ENCODE measurements at places on chromosomes 5 and 9.

DNA sequence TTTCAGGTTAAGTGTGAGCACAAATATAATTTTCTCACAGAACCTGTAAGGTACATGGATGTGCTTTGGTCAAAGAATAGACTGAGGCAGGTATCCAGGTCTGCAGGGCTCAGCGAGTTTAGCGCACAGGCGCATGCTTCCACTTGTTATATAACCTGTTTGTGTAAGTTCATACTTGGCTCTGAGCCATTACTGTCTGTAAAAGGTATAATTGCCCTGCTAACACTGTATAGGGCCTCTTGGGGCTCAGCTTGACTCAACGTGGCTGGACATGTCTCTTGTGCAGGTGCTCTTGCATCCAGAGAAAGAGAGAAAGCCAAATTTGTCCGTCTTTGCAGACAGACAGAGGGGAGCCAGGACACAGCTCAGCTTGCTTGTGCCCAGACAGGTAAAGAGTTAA, 759.6 kb downstream of the MTRR start:
- no peak for DNase-seq

DNA sequence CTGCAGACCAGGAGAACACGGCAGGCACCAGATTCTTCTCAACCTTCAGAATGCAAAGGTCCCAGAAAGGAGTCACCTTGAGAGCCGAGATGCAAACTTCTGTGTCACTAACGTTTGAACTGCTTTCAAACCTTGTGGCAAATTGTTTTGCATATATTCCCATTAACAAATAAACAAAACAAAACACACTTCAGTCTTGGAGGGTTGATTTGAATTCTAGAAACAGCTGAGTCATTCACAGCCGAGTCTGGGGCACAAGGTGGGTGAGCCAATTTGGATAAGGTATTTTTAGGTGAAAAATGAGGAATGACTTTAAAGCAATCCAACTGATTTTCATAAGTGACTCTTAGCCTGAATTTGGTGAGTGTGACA, 38.8 kb upstream of the ANKRD33B start:
- no peak for DNase-seq

- DNase-seq: no peak
These were observed 97.3 kb upstream of the DAB2 start for GRCh38 chr5:39521940-39522590.

GRCh38 chr9:125066839-125067619, 76.3 kb downstream of the SCAI start:
- no peak for DNase-seq

- DNase-seq: no peak
These were observed 431.9 kb downstream of the ANXA1 start for GRCh38 chr9:73583576-73583975.

DNA sequence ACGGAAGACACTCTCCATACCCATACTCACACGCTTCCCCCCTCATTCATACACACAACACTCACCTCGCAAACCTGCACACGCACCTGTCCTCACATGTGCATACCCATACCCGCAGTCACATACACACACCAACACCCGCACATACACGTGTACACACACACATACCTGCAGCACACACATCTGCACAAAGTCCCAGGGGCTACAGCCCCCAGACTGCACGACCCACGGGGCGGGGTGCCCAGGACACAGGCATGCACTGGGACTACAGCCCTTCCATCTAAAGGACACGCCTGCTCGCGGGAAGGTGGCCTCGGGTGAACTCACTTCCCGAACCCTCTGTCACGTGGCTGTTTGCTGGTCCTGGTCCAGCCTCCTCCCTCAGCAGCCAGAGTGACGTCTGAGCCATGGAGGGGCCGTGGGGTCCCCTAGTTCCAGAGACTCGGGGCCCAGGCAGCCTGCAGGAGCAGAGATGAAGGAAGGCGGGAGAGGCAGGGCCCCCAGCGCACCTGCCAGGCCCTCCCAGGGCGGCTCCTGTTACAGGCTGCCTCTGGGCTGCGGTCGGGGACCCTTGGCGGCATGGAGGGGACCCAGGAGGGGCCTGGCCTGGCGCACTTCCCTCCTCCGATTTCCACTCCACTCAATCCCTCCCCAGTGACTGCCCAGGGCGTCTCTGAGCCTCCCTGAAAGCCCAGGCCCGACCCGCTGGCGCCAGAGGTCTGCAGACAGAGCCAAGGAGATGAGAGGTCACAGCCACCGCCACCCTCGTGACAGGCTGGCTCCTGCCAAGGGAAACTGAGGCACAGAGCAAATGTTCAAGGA, 8.1 kb downstream of the SLC12A7 start:
- no peak for DNase-seq

DNA sequence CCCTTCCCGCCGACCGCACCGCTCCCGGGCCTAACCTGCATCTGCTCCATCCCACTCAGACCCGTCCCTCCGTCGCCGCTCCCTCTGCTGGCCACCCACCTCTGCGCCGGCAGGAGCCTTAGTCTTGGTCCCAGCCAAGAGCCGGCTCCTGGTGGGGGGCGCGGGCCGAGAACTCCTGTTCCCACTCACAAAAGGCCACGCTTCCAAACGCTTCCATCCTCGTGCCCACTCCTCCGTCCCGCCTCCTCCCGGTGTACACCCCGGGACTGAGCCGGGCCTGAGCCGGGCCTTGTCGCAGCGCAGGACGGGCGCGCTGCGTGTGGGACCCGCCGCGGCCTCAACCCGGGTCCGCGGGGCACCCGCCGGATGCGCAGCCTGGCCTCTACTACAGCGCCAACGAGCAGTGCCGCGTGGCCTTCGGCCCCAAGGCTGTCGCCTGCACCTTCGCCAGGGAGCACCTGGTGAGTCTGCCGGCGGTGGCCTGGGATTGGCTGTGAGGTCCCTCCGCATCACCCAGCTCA, 7.5 kb downstream of the ADAMTS13 start:
- DNase-seq: no peak

DNA sequence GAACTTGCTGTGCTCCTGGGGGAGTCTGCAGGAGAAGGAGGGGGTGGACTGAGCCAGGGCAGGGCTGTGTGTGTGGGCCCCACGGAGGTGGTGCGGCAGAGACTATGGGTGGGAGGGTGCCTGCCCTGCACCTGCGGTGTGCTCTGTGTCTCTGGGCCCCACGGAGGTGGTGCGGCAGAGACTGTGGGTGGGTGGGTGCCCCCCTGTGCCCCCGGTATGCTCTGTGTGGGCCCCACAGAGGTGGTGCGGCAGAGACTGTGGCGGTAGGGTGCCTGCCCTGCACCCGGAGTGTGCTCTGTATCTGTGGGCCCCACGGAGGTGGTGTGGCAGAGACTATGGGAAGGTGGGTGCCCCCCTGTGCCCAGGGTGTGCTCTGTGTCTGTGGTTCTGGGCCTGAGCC, 103.7 kb downstream of the EHMT1 start:
- no peak for DNase-seq

DNA sequence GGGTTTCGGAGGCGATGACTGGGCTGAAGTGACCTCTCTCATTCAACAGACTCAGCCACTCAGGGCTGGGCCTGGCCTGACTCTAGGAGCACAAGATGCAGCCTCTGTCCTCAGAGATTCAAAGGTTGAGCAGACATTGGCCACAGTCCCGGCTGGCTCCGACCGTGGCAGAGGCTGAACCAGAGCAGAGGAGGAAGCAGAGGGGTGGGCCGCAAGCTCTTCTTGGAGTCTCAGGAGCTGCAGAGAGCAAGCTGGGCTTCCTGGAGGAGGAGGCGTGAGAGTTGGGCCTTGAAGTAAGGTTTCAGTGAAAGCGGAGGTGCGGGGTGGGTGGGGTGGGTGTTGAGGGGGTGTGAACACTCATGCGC, 37.6 kb downstream of the ALG2 start:
- DNase-seq: no peak

DNA sequence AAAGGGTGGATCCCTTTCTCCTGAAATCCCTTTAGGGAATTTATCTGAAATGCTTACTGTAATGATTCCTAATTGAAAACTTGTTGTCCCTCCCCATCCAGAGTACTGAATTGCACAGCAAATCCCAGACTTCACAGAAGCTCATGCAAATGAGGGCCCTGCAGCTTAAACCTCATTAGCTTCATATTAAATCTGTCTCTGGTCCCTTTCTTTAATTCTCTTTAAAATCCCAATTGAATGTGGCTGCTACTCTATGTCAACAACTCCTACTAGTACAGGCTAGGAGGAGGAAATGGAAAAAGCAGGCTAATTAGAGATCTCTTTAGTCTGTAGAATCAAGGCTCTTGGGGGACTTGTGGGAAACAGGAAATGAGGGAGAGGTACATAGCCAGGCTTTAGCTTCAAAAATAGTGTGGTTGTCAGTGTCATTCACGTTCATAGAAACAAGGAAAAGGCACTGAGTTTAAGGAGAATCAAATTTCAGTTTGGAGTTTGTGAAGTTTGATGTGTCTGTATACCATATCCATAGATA, 191.3 kb upstream of the PRDM9 start:
- DNase-seq: no peak

- no peak for DNase-seq
These were observed 147.9 kb downstream of the MSX2 start for GRCh38 chr5:174872271-174872670.

DNA sequence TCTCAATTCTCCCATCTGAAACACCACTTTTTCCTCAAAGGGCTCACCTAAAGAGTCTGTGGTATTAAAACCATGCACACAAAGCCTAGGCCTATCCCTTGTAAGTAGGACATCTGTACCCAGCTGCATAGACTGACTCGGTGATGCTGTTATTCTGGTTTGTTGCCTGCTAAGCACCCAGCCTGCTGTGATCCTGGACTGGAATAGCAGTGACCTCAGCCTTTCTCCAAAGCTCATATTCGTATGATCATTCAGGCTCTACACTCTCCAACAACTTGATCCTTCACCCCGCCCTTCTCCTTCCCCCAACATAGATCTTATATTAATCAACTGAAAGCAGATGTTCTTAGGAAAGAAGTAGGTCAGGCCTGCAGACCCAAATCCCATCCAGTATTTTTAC, 81.4 kb upstream of the WWC1 start:
- no peak for DNase-seq

GRCh38 chr9:99867968-99868367, 38.5 kb upstream of the STX17 start:
- no peak for DNase-seq

GRCh38 chr5:158054223-158055110, 195.5 kb upstream of the CLINT1 start:
- DNase-seq: no peak

- DNase-seq: no peak
These were observed 105.7 kb upstream of the MAMDC2 start for GRCh38 chr9:69937833-69938535.

DNA sequence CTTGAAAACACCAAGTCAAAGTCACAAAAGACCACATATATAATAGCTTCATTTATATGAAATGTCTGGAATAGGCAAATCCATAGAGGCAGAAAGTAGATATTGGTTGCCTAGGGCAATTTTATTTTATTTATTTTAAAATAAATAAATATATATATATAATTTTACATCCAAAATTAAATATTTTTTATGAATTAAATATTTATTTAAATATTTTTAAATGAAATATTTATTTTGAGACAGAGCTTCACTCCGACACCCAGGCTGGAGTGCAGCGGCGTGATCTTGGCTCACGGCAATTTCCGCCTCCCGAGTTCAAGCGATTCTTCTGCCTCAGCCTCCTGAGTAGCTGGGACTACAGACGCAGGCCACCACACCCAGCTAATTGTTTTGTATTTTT, 58.9 kb upstream of the ATG10 start:
- no peak for DNase-seq

GRCh38 chr5:39447968-39448367, 23.2 kb upstream of the DAB2 start:
- DNase-seq: no peak

- DNase-seq: no peak
These were observed 122.3 kb upstream of the RAI14 start for GRCh38 chr5:34533582-34534522.

GRCh38 chr5:110903966-110904365, 165.2 kb downstream of the SLC25A46 start:
- no peak for DNase-seq

DNA sequence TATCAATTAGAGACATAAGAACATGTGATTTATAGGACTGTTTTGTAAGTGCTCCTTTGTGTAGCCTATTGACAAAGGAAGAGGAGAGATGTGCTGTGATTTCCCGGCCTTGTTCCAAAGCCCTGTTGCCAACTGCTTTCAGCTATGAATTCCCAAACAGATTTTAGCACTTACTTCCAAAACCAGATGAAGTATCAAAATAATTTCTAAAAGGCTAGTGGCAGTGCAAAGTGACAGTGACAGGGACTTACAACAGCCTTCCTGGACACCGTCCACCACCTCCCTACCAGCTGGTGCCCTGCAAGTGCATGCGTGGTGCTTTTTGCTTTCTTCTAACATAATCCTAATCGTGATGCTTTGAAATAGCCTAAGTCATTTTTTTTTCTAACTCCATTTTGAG, 254.1 kb upstream of the ACTBL2 start:
- DNase-seq: no peak

GRCh38 chr9:70573308-70573707, 158.9 kb upstream of the KLF9 start:
- no peak for DNase-seq

DNA sequence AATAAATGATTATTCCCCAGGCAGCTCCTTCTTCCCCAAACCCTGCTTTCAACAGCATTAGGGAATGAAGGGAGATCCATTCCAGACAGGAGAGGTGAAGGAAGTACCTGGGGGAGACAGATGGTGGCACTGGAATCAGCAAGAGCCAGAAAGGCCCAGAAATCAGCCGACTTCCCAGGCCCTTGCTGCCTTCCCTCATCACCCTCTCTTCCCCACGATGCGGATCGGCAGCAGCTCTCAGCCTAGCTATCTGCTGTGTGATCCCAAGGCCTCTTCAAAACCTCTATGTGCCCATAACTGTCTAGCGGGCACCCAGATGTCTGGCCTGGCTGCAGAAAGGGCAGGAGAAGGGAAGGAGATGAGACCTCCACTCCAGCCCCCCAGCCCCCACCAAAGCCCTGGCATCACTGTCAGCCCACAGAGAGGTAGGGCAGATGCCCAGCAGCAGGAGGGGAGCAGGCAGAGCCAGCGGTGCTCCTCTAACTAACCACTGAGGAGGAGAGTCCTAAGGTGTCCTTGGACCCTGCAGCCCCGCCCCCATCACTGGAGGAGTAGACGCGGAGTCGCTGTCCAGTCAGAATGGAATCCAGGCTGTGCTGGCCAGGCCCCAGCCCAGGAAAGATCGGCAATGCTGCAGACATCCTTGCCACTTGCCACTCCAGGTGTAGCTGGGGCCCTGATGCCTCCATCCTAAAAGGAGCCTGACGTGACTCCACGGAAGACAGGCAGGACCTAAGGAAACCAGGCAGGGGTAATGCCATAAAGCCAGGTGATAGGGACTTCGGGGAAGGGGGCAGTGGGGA, 12.7 kb downstream of the CNTFR start:
- no peak for DNase-seq
